Chondrocyte (in vitro differentiated cells): ENCODE measurements at places on chromosomes 2 and 18. TPM values are rescaled to one million over a fixed set of nuclear protein-coding genes. Genes with fewer than 3 reads are reported as not detected.

- no peaks in the 10 kb centered on the region for H3K36me3 ChIP-seq
- H3K27ac ChIP-seq = no peak overlapping the region
- H3K27me3 ChIP-seq = peaks cover 25% of the 10 kb centered on the region
- H3K4me1 ChIP-seq = no peaks in the 10 kb centered on the region
- no peak for DNase-seq
Measured at GRCh38 chr2:176202491-176202890, 14.0 kb downstream of the HOXD1 start.

- H3K4me1 ChIP-seq = no peaks in the 10 kb centered on the region
- no peak for DNase-seq
- no peaks in the 10 kb centered on the region for H3K36me3 ChIP-seq
- peaks cover 2% of the 10 kb centered on the region for H3K27me3 ChIP-seq
- no peak overlapping the region for H3K27ac ChIP-seq
Measured at GRCh38 chr2:171205551-171205950, 44.9 kb upstream of the TLK1 start.

DNA sequence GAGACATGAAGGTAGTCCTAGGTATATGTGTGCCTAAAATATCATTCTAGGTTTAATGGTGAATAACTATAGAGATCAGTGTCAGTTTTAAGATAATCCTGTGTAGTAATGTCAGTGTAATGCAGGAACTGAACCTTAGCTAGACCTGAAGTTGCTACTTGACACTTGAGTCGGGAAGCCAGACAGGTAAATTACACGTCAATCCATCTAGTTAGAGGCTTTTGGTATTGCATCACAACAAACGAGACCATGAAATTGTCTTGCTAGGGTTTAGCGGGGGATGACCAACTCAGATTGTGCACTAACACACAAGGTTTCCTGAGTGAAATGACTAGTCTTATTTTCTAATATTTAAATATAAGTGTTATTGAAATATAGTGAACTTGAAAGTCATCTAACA lies 2.0 kb downstream of the YPEL5 start:
- H3K27ac ChIP-seq = no peak overlapping the region
- peak overlapping the region; percentile 77 for H3K4me3 ChIP-seq
- no peaks in the 10 kb centered on the region for H3K27me3 ChIP-seq
- peaks cover 5% of the 10 kb centered on the region for H3K36me3 ChIP-seq

DNA sequence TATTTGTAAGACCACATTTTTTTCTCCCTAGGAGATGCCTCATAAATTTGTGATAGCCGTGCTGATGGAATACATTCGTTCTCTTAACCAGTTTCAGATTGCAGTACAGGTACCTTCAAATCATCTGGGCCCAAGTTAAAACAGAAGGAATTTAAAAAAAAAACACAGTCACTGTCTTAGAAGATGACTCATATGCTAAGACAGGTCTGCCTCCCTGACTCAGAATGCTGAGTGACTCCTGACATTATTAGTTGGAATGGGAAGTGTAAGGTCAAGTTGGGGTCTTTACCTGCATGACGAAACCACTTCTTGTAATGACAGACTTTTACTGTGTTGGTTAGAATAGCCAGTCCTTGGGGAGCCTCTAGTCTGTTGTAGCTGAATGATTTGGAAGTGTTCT lies 26.3 kb downstream of the RMC1 start:
- H3K36me3 ChIP-seq = peaks cover 46% of the 10 kb centered on the region
- no peak for DNase-seq
- no peaks in the 10 kb centered on the region for H3K27me3 ChIP-seq
- H3K4me1 ChIP-seq = peaks cover 11% of the 10 kb centered on the region
- H3K4me3 ChIP-seq = no peak overlapping the region

The CERKL gene
- total RNA-seq = not detected in 3 replicates

The HJURP gene
- 6.9 to 9.2 TPM (median 8.2 TPM) in 3 replicates for total RNA-seq

GRCh38 chr18:12026562-12026961 lies 45.3 kb downstream of the IMPA2 start:
- no peak overlapping the region for H3K27ac ChIP-seq
- DNase-seq = peak; percentile 57
- no peaks in the 10 kb centered on the region for H3K27me3 ChIP-seq
- no peak overlapping the region for H3K4me3 ChIP-seq
- H3K4me1 ChIP-seq = no peaks in the 10 kb centered on the region

The CRYBA2 gene
- total RNA-seq = not detected in 3 replicates

- H3K4me1 ChIP-seq = peaks cover 43% of the 10 kb centered on the region
- H3K36me3 ChIP-seq = no peaks in the 10 kb centered on the region
- H3K27me3 ChIP-seq = no peaks in the 10 kb centered on the region
- H3K27ac ChIP-seq = peak overlapping the region; percentile 41
- no peak for DNase-seq
- no peak overlapping the region for H3K4me3 ChIP-seq
Measured at GRCh38 chr18:6057604-6058003, 162.3 kb upstream of the TMEM200C start.

The GALR1 gene
- total RNA-seq = not detected in 3 replicates

DNA sequence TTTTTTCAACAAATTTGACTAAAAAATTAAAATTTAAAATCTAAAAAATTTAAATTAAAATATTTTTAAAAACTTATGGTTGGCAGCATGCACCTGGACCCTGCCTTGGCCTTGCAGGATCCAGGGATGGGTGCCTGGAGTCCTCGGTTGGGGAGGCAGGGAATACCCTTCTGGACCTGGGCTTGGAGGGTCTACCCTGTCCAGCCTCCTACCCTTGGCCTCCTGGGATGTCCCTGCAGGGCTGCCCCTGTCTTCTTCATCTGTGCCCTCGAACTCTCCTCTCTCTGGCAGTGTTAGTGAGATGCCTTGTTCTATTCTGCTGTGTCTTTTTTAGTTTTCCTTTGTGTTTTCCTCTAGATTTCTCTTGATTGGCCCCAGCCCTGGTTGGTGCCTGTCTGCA lies 68.9 kb upstream of the HAAO start:
- H3K27ac ChIP-seq = no peak overlapping the region
- no peaks in the 10 kb centered on the region for H3K27me3 ChIP-seq
- H3K36me3 ChIP-seq = peaks cover 4% of the 10 kb centered on the region
- H3K4me3 ChIP-seq = no peak overlapping the region
- DNase-seq = no peak

GRCh38 chr18:72830109-72830508 lies 37.7 kb downstream of the NETO1 start:
- no peak overlapping the region for H3K27ac ChIP-seq
- H3K4me1 ChIP-seq = no peaks in the 10 kb centered on the region
- H3K36me3 ChIP-seq = no peaks in the 10 kb centered on the region

GRCh38 chr2:126672980-126673605 lies 17.1 kb downstream of the GYPC start:
- H3K4me1 ChIP-seq = peaks cover 3% of the 10 kb centered on the region
- DNase-seq = no peak
- peaks cover 16% of the 10 kb centered on the region for H3K36me3 ChIP-seq
- no peak overlapping the region for H3K27ac ChIP-seq

The DNAJC10 gene
- total RNA-seq = 165 to 261 TPM (median 178 TPM) in 3 replicates

DNA sequence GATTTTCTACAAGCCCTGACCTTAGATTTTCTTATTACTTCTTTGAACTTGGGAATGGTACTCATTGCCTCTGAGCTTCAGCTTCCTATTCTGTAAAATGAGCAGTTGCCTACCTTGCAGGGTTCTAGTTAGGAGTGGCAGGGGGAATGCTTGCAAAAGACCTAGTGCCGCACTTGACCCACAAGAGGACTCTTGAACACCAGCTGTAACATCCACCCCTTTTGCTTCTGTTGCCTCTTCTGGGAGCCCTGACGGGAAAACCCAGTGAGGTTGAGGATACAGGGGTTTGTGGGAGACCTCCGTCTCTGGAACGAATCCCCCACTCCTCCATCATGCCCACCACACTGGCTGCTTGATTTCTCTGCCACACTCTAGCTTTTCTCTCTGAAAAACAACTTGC lies 27.1 kb upstream of the LBH start:
- no peak overlapping the region for H3K4me3 ChIP-seq
- H3K27me3 ChIP-seq = no peaks in the 10 kb centered on the region
- no peak for DNase-seq
- no peak overlapping the region for H3K27ac ChIP-seq
- no peaks in the 10 kb centered on the region for H3K36me3 ChIP-seq
- peaks cover 26% of the 10 kb centered on the region for H3K4me1 ChIP-seq

- no peak overlapping the region for H3K27ac ChIP-seq
- no peaks in the 10 kb centered on the region for H3K4me1 ChIP-seq
- no peak overlapping the region for H3K4me3 ChIP-seq
- peaks cover 21% of the 10 kb centered on the region for H3K36me3 ChIP-seq
- no peak for DNase-seq
Measured at GRCh38 chr2:152657043-152657442, 60.2 kb downstream of the PRPF40A start.
